ENCODE measurements at places on chromosomes 1 and 21. TPM values are rescaled to one million over a fixed set of nuclear protein-coding genes. Genes with fewer than 3 reads are reported as not detected.

SEMA4A gene
- polyA plus RNA-seq: 0.14 TPM

GBP7 gene
- polyA plus RNA-seq: not detected

HHAT gene
- 2.6 TPM for polyA plus RNA-seq

OXCT2 gene
- 0.26 TPM for polyA plus RNA-seq

DNA sequence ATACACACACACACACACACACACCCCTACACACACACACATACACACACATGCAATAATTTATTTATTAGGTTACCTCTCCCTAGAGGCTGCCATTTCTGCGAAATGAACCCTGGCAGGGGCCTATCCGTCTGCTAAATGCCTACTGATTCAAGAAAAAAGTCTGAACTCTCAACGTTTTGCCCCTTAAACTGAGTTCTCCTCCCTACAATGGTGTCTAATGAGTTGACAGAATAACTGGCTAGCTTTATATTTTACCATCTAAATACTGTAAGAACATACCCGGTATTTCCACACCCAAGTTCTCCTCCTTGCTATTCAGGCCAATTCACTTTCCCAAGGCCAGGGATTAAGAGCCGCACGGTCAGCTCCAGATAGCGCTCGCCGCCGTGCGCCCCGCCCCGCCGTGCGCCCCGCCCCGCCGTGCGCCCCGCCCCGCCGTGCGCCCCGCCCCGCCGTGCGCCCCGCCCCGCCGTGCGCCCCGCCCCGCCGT lies 339 bp upstream of the RNPC3 start:
- H3K27me3 ChIP-seq: no peaks in the 10 kb centered on the region
- DNase-seq: peak; percentile 48
- H3K4me3 ChIP-seq: peak overlapping the region; percentile 70
- H3K4me1 ChIP-seq: peaks cover 27% of the 10 kb centered on the region
- H3K27ac ChIP-seq: no peak overlapping the region

DNA sequence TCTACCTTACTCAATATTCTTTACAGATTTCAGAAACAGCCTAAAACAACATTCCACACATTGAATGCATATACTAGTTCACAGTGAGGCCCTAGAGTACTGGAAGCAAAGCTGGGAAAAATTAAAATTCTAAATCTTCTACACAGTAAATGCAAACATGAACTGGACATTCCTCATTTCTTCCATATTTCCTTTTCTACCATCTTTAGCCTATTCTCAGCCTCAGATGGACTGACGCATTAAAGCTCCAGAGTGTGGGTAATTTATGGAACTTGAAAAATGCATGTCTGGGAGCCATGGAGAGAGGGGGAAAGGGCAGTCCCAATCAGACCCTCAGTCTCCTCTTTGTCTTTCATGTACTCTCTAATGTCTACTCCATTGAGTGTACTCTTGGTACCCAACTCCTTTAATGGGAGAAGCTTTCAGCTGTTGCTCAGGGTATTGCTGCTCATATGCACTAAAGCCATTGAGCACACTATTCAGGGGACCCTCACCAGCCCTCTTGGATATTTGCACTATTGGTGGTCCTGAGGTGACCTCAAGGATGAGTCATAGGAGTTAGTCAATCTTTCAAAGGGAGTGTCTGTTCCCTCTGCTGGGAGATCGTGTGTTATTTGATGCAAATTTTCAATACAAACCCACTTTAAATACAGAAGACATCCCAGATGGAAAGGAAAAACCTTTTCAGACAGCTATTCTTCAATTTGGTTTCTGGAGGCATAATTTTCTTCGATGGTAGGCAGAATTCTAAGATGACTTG lies 83.3 kb upstream of the KCNJ15 start:
- H3K4me3 ChIP-seq: no peak overlapping the region
- H3K27me3 ChIP-seq: no peaks in the 10 kb centered on the region
- H3K36me3 ChIP-seq: no peaks in the 10 kb centered on the region

DNA sequence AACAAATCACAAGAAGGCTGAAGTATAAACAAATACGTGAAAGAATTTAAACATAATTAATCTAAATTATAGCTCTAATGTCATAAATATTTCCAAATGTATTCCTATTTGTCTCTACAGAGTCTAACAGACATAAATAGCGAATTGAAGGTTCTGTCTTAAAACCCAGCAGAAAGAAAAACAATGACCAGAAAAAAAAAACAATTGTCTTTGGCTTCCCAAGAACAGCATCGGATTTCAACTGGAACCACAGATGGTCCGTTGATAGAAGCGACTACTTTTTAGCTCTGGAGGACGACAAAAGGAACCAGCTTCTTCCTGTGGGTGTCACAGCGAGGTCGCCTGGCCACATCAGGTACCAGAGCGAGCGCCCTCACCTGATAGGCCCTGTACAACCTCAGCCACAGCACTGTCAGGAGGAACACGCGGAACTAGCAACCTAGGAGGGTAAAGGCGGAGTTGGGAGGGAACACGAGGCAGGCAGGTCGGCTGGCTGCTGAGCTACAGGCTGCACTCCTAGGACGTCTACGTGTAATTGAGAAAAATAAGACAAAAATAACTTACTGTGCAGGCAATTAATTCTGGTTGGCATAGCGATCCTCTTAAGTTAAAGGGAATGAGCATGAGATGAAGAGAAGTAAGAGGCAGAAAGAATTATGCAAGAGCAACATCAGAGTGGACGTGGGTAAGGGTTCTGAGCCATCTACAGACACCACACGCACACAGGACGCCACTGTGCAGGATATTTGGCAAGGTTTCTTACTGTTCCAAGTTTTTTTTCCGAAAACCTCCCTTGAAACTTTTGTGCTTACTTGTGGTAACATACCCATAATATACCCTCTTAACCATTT lies 16.7 kb upstream of the PRDM15 start:
- peaks cover 16% of the 10 kb centered on the region for H3K36me3 ChIP-seq
- no peak overlapping the region for H3K4me3 ChIP-seq
- H3K27me3 ChIP-seq: no peaks in the 10 kb centered on the region
- H3K27ac ChIP-seq: no peak overlapping the region
- no peak for DNase-seq

GRCh38 chr1:204323887-204324286 lies 35.8 kb downstream of the PLEKHA6 start:
- H3K4me1 ChIP-seq: no peaks in the 10 kb centered on the region
- H3K36me3 ChIP-seq: no peaks in the 10 kb centered on the region
- no peak for DNase-seq
- H3K27me3 ChIP-seq: no peaks in the 10 kb centered on the region

DNA sequence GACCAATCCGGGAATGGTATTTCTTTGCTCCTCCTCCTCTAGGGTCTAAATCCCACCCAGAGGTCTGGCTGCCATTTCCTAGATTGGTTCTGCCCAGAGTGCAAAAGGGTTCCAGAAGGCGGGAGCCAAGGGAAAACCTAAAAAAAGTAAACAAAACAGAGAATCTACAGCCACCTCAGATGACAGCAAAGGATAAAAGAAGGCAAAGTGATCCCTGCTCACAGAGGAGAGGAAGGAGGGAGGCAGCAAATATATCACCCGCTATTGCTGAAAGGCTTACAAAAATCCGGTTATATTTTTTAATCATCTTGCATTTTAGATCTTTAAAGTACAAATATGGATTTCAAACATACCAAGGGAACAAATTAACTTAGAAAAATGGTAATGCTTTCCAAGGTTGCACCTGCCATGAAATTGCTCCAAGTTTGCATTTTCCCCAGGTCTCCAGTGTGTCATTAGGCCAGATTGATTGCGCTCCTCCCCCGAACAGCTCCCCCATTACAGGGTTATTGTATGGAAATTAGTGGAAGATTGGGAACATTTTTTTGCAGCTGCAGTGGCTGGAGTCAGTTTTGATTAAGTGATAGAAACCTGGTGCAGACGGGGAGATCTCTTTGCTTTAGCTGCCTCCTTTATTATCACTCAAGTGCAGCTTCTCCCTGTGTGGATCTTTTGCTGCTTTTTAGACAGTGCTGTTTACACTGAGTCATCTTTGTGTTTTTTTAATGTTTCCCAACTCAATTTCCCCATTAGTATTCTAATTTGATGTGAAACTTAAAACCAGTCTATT lies 280.5 kb upstream of the CAMK1G start:
- no peak for DNase-seq
- H3K36me3 ChIP-seq: no peaks in the 10 kb centered on the region
- no peak overlapping the region for H3K27ac ChIP-seq
- H3K27me3 ChIP-seq: no peaks in the 10 kb centered on the region
- H3K4me3 ChIP-seq: no peak overlapping the region
- H3K4me1 ChIP-seq: no peaks in the 10 kb centered on the region

DNA sequence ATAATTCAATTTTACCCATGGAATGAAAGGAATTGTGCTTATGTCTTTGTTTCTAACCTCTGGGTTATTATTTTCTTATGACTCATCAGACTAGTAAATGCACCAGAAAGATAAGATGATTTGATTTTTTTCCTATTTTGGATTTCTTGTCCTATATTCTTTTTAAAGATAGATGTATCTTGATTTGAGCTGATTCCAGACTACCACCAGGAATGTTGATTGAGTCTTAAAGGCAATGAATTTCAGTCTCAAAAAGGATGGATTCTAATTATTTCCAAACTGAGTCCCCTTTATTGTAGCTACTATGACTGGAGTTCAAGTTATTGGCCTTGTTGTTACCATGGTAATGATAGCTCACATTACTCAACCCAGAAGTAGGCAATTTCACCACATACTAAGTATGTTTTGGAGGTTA lies 95.8 kb upstream of the RGS4 start:
- no peaks in the 10 kb centered on the region for H3K36me3 ChIP-seq
- DNase-seq: no peak
- H3K4me1 ChIP-seq: no peaks in the 10 kb centered on the region
- H3K4me3 ChIP-seq: no peak overlapping the region
- H3K27ac ChIP-seq: no peak overlapping the region
- no peaks in the 10 kb centered on the region for H3K27me3 ChIP-seq

- DNase-seq: peak; percentile 30
- H3K4me1 ChIP-seq: peaks cover 59% of the 10 kb centered on the region
- no peaks in the 10 kb centered on the region for H3K27me3 ChIP-seq
- H3K27ac ChIP-seq: no peak overlapping the region
- no peak overlapping the region for H3K4me3 ChIP-seq
Measured at GRCh38 chr21:38853421-38853919, 47.7 kb downstream of the ETS2 start.
